ENCODE measurements at places on chromosomes 11 and 22.

- DNase-seq = peak; percentile 36
These were observed 4.8 kb upstream of the POU2F3 start for GRCh38 chr11:120235024-120235628.

GRCh38 chr22:17369439-17370025 is at the start of gene CECR2:
CECR2 (plus strand) TSS chr22:17369460; CDS start chr22:17369784, 324 bp downstream.
- DNase-seq = no peak

GRCh38 chr22:49693848-49694247 is 133.8 kb downstream of the BRD1 start:
- no peak for DNase-seq

GRCh38 chr11:108559904-108560303 is 33.7 kb downstream of the EXPH5 start:
- no peak for DNase-seq

- DNase-seq = no peak
These were observed 574.3 kb downstream of the NTM start for GRCh38 chr11:131944736-131945135.

- DNase-seq = no peak
These were observed 12.1 kb downstream of the TSPAN4 start for GRCh38 chr11:854601-855329.

DNA sequence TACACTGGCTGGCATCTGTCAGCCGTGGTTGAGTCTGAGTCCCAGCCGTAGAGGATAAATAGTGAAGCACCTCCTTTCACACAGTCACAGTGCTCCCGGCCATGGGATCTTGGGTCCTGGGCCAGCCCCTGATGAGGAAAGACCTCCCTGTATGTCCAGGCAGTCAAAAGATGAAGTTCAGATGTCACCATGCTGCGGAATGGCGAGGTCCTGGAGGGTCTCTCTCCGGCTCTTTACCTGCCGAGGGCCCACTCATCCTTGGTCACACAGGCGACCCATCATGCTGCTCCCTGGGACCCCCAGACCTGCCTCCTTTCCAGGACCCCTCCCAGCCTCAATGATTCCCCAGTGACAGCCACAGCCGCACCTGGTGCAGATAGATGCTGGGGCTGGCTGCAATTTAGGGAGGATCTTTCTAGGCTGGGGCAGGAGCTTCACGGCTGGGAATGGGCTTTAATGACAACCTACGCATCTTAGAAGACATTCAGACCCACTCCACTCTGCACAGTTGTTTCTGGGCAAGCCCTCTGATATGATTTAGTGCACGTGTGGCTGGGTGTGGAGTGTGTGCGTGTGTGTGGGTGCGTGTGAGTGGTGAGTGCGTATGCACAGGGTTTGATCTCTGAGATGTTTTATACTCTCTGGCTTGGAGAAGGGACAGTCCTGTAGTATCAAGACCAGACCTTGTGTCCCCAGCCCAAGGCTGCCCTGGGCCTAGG is 79.7 kb downstream of the FBLN1 start:
- no peak for DNase-seq
